Lung (tissue), 17 donors: ENCODE measurements at places on chromosomes 3 and 15. TPM values are rescaled to one million over a fixed set of nuclear protein-coding genes. Genes with fewer than 3 reads are reported as not detected.

GRCh38 chr3:109356442-109357155 lies 19.3 kb upstream of the DPPA4 start:
- H3K36me3 ChIP-seq, result no peaks in the 10 kb centered on the region
- H3K4me1 ChIP-seq, result no peaks in the 10 kb centered on the region
- DNase-seq, result no peak
- H3K27me3 ChIP-seq, result peaks cover 2% of the 10 kb centered on the region

Gene LEKR1
- total RNA-seq, result 5.4 TPM

DNA sequence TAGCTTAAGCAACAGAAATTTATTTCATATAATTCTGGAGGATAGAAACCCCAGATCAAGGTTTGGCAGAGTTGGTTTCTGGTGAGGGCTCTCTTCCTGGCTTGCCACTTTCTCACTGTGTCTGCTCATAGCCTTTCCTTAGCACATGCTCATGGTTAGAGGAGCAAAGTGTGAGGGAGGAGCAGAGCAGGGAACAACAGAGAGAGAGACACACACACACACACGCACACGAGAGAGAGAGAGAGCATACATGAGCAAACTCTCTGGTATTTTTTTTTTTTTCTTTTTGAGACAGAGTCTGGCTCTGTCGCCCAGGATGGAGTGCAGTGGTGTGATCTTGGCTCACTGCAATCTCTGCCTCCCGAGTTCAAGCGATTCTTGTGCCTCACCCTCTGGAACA lies 36.8 kb upstream of the ZDHHC23 start:
- no peak overlapping the region for H3K4me3 ChIP-seq
- H3K27ac ChIP-seq, result no peak overlapping the region
- H3K4me1 ChIP-seq, result no peaks in the 10 kb centered on the region
- DNase-seq, result no peak
- no peaks in the 10 kb centered on the region for H3K36me3 ChIP-seq

Gene LMAN1L
- total RNA-seq, result not detected

GRCh38 chr3:143063018-143063417 lies 56.6 kb upstream of the CHST2 start:
- H3K27ac ChIP-seq, result no peak overlapping the region
- peak; percentile 25 for DNase-seq
- no peaks in the 10 kb centered on the region for H3K36me3 ChIP-seq
- H3K4me1 ChIP-seq, result peaks cover 5% of the 10 kb centered on the region

Gene NR2E3
- 0.80 TPM for total RNA-seq

DNA sequence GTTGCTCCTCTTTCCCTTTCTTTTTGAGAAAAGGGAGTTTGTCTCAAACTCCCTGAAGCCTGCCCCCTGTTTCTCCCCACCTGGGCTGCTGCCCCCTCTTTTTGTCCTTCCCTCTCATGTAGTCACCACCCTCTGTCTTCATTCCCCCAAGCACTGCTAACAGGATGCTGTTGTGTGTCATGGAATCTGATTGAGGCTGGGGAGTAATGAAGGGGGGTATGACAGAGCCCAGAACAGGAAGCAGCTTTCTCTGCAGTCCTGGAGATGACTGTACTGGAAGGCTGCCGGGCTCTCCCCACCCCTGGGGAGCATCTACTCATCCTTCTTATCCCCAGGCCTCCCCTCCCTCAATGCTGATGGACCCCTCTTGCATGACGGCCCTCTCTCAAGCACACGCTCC lies 181.6 kb downstream of the ABHD5 start:
- DNase-seq, result no peak
- H3K4me1 ChIP-seq, result no peaks in the 10 kb centered on the region
- no peaks in the 10 kb centered on the region for H3K36me3 ChIP-seq
- H3K27ac ChIP-seq, result no peak overlapping the region
- H3K27me3 ChIP-seq, result no peaks in the 10 kb centered on the region

- no peaks in the 10 kb centered on the region for H3K27me3 ChIP-seq
- H3K4me1 ChIP-seq, result no peaks in the 10 kb centered on the region
- DNase-seq, result no peak
- H3K4me3 ChIP-seq, result no peak overlapping the region
- no peak overlapping the region for H3K27ac ChIP-seq
These were observed 170.5 kb upstream of the UBE3A start for GRCh38 chr15:25609371-25609770.

DNA sequence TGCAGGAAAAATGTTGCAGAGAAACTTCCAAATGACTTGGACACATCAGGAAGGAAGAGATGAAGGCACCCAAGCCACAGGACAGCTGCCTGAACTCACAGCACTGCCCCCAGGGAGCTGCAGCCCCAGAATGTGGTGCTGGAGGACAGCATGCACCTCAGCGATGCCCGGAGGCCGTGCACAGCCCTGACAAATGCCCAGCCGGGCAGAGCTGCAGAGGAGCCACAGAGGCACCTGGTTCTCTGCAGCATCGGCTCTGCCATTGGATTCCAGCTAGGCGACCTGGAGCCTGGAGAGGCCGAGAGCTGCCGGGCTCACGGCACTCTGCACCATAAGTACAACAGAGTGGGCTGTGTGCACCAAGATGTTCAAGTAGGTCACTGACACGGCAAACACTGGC lies 97.5 kb downstream of the OCA2 start:
- H3K36me3 ChIP-seq, result no peaks in the 10 kb centered on the region
- no peak overlapping the region for H3K4me3 ChIP-seq
- H3K27me3 ChIP-seq, result no peaks in the 10 kb centered on the region
- DNase-seq, result no peak
- no peaks in the 10 kb centered on the region for H3K4me1 ChIP-seq
- H3K27ac ChIP-seq, result no peak overlapping the region

GRCh38 chr3:124784686-124785382 lies 54.6 kb downstream of the UMPS start:
- no peaks in the 10 kb centered on the region for H3K27me3 ChIP-seq
- no peaks in the 10 kb centered on the region for H3K36me3 ChIP-seq
- H3K4me3 ChIP-seq, result no peak overlapping the region
- peaks cover 14% of the 10 kb centered on the region for H3K4me1 ChIP-seq
- DNase-seq, result no peak

- H3K4me1 ChIP-seq, result peaks cover 3% of the 10 kb centered on the region
- no peak overlapping the region for H3K4me3 ChIP-seq
- H3K27ac ChIP-seq, result no peak overlapping the region
- no peaks in the 10 kb centered on the region for H3K36me3 ChIP-seq
- no peaks in the 10 kb centered on the region for H3K27me3 ChIP-seq
- no peak for DNase-seq
These were observed 33.0 kb downstream of the FILIP1L start for GRCh38 chr3:100081311-100081710.
